ENCODE measurements at places on chromosomes 4 and X.

GRCh38 chr4:10040049-10040892 lies 19.0 kb upstream of the SLC2A9 start:
- no peak for DNase-seq

DNA sequence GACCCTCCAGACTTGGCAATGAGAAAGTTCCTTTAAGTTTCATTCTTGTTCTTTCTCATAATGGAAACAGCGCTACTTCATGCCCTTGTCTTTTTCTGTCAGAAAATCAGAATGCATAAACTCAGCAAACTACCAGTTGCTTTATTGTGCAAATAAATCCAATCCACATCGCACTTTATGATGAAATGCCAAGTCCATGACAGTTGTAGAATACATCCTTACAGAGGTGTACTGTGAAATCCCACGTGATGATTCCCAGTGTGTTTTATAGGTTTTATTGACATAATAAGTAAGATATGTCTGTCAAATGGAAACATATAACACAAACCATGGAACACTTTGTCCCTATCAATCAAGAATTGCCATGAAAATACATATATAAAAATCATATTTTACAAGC lies 295.0 kb downstream of the PCDH7 start:
- DNase-seq: no peak

DNA sequence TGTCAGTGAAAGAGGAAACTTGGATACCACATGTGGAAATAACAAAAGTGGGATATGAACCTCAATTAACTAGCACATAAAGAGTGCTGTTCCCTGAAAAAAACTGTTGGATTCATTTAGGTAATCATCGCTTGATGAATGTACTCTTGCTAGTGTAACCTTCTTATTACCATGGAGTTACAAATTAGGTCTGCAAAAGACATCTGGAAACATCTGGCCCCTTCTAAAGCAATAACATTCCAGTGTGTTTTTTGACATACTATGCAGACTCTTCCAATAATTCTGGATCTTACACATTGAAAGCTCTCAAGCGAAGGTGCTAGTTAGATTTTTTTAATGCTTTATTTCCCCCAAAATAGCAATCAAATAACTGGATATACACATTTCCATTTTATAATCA lies 134.6 kb downstream of the ATP10D start:
- DNase-seq: no peak

GRCh38 chr4:112645541-112646329 lies 8.8 kb downstream of the LARP7 start:
- no peak for DNase-seq

GRCh38 chr4:181911420-181911819 lies 331.8 kb upstream of the TENM3 start:
- DNase-seq: peak; percentile 55

DNA sequence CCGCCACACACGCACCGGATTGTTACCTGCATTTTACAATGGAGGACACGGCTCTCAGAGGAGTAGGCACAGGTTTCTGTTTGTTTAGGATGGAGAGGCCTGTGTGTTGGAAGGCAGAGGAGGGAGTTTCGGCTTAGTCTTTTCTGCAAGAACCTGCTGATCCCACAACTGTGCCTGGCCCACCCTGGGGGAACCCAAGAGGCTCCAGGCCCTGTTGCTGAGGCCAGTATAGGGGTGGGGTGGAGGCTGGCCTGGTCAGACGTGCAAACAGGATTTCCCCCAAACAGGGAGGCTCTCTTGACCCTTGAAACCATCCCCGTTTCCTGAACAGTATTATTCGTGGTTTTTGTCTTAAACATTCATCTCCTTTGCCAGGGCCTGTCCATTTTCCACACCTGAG lies 772 bp upstream of the SLC49A3 start:
- DNase-seq: no peak

GRCh38 chrX:20965270-20966044 lies 408.8 kb upstream of the CNKSR2 start:
- no peak for DNase-seq

GRCh38 chrX:111505783-111506182 lies 5.7 kb upstream of the SERTM2 start:
- DNase-seq: no peak

- DNase-seq: no peak
Measured at GRCh38 chrX:118865231-118865630, 41.6 kb downstream of the ZCCHC12 start.

DNA sequence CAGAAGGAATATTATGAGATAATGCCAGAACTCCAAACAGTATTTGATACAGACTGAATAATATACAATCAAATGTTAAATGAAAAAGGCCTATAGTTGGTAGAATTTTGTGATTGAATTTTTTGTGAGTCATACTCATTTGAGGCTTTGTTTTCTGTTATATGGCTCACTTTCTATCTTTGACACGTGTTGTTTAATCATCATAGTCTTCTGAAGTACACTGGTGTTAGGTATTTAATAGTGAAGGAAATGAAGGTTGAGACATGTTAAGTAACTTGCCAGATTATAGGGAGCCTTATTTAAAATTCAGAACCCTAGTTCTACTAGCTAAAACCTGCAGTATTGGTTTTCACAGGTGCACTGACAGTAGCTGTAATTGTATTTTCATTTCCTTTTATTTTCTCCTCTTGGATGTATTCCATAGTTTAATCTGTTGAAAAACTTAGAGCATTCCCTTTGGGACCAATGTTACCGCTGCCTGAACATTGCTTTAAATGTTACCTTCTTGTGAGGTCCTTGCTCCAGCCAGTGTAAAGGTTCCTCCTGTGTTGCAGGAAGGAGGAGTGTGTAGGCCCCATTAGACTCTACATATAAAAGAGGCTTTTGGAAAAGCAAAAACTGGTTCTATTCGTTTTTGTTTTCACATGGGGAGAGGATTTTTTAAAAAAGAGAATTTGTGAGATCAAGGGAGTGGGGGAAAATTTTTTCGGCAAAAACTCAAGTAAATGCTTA lies 224.1 kb downstream of the ARHGAP10 start:
- no peak for DNase-seq

DNA sequence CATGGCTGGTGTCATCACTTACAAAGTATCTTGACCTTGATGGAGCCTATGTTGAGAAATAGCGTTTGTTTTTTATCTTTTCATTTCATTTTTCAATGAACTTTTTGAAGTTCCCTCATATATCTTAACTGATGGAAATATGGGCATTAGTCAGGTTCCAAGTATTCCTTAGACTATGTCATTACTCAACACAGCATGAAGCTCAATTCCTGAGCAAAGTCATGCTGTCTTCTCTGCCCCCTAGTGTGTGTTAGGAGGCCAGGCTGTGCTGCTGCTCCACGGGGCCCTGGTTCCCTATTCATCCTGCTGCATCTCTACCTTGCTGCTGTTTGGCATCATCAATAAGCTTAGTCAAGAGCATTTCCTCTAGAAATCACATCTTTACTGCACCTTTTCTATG lies 40.9 kb downstream of the GPR143 start:
- DNase-seq: peak; percentile 25

GRCh38 chr4:25075129-25075528 lies 44.4 kb upstream of the LGI2 start:
- DNase-seq: no peak

DNA sequence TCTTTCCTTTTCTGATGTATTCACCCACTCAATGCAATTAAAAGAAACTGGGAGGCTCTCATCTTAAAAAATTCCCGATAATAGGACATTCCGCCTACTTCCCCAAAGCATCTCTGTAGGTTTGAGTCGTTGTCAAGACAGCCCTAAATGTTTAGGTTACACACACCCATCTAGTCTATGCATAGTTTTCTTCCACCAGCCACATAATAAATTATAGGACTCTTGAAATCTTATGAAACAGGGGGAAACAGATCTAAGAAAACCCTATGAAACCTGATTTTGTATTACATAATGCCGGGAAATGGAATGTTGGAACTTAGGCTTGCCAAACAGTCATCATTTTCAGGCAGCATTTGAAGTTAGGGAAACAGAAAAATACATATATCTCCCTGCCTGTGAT lies 150.0 kb downstream of the PRKX start:
- DNase-seq: peak; percentile 74

DNA sequence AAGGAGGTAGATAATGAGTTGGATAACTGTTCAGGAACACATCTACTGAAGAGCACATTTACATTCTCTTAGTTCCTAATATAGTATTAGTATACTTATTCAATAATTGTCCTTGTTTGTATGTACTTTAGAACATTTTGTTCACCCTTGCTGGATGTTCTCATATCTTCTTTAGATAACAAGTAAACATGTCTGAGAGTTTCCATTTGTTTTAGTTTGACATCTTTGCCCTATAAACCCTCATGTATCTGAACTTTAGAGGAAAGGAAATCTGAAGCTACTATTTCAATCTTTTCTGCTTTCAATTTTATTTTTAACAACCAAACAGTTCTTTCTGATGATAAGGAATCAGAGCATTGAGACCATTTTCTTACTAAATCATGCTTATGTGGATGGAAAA lies 518.6 kb downstream of the RPA4 start:
- no peak for DNase-seq

GRCh38 chr4:116332508-116332907 lies 752.9 kb downstream of the TRAM1L1 start:
- no peak for DNase-seq

GRCh38 chr4:124121461-124121971 lies 591.0 kb downstream of the ANKRD50 start:
- peak; percentile 87 for DNase-seq
